Cardiac muscle cell (in vitro differentiated cells and primary cell): ENCODE measurements at places on chromosomes 2 and 18. TPM values are rescaled to one million over a fixed set of nuclear protein-coding genes. Genes with fewer than 3 reads are reported as not detected.
A peak's percentile ranks its signal among the peaks of the same experiment; 100 is the strongest.

DNA sequence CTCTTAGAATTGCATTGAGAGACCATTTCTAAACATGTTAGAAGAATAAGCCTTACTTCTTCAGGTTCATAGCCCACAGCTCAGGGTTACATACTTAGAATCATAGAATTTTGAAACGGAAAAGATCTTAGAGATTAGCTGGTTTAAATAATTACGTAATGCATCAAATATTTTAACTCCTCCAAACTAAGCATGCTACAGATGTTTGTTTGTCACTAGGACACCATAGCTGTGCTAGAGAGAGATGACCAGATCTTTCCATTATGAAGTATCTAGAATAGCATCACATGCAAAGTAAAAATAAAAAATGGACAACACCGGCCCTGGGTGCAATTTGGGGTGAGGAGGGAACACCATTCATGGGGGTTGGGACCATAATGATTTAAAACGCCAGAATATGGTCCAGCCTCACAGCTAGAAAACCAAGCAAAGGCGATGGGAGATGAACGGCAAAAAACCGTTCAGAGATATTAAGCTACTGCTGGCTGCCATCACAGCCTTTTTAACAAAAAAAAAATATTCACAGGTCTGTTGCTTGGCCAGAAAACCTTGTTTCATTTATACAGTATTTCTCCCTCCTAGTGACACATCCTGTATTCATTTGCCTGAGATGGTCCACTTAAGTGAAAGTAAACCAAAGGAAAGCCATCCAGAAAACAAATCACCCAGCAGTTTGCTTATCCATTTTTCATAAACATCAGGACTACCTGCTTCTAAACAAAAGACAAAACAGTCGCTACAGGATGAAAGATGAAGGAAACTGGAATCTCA, 94.2 kb downstream of the EPHA4 start:
- DNase-seq, result no peak
- H3K4me1 ChIP-seq, result peaks cover 6% of the 10 kb centered on the region
- H3K27me3 ChIP-seq, result no peaks in the 10 kb centered on the region
- H3K27ac ChIP-seq, result no peak overlapping the region
- peaks cover 6% of the 10 kb centered on the region for H3K36me3 ChIP-seq

- H3K4me3 ChIP-seq, result no peak overlapping the region
- H3K36me3 ChIP-seq, result no peaks in the 10 kb centered on the region
- no peaks in the 10 kb centered on the region for H3K27me3 ChIP-seq
- DNase-seq, result no peak
Observed at GRCh38 chr18:56358608-56359280, 279.6 kb downstream of the TXNL1 start.

DNA sequence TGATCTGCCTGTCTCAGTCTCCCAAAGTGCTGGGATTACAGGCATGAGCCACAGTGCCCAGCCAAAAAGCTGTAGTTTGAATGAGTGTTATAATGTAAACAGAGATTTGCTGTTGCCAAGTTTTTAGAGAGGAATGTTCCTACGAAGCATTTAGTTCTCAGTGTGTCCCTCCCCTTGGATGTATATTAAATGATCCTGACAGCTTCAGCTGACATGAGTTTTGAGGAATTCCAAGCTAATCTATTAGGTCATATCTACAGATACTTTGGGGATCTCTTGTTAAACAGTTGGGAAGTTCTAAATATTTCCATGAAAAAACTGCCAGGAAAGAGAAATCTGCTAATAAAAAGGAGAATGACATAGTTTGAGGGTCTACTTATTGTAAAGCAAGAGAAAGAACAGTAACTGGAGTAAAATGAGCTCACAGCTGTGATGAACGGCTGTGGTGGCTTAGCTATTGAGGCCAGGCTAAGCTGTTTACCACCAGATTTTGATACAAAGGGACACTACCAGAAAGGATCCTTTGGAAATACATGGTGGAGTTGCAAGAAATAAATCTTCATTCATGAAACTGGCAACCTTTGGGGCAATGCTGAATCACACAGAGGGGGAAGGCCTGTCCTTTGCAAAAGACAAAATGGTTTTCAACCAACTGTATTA, 2.6 kb upstream of the STON1 start:
- H3K4me1 ChIP-seq, result peaks cover 6% of the 10 kb centered on the region
- peak; percentile 72 for DNase-seq
- H3K36me3 ChIP-seq, result no peaks in the 10 kb centered on the region
- H3K4me3 ChIP-seq, result no peak overlapping the region

DNA sequence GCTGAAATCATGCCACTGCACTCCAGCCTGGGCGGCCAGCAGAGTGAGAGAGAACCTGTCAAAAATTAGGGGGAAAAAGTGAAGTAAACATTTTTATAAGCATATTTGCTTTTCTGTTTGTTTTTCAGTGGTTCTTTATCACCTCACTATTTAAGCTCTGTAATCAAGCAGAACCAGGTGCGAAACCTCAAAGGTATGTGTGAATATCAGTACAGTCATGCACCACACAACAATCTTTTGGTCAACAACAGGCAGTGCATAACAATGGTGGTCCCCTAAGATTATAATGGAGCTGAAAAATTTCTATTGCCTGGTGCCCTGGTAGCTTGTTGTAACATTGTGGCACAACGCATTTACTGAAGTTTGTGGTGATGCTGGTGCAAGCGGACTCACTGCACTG, 167.4 kb upstream of the STON1 start:
- no peaks in the 10 kb centered on the region for H3K4me1 ChIP-seq
- H3K27me3 ChIP-seq, result no peaks in the 10 kb centered on the region

DNA sequence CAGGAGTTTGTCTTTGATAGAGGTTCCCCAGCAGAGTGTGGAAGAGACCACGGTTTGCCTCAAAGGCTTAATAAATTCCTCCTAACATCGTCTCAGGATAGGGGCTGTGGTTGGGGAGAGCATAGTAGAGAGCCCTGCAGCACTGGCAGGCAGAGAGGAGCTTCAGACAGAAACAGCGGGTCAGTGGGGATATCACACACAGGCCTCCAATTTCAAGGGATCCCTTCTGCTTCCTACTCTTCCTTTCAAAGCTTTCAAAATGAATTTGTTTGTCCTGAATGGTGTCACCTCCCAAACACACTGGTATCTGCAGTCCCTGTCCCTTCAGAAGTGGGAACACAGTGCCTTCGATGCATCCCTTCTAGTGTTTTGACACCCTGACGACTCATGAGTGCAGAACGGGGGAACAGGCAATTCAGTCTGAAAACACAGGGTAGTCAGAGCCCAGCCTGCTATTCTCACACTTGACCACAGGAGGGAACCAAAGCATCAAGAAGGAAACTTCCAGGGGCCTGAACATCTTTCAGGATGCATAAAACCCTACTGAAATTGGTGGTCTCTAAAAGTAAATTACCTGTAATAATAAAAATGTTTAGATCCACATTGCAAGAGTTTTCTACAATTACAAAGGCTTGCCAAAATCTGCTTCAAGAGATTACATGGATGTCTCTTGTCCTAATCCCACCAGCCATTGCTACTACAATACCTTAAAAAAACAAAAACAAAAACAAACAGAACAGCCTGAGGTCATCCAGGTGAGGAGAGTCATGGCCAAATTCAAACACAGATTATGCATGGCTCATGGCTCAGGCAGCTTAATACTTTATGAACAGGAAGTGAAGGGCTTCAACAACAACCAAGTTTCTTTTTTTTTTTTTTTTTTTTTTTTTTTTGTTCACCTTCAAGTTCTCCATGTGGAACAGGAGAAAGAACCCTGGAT, 49.8 kb downstream of the SLC14A2 start:
- no peaks in the 10 kb centered on the region for H3K36me3 ChIP-seq
- no peak overlapping the region for H3K4me3 ChIP-seq
- H3K27ac ChIP-seq, result no peak overlapping the region
- H3K27me3 ChIP-seq, result no peaks in the 10 kb centered on the region
- H3K4me1 ChIP-seq, result peaks cover 16% of the 10 kb centered on the region

Gene DTYMK
- total RNA-seq, result 31.1 and 47.7 TPM in 2 replicates

Gene UGT1A3
- not detected in 2 replicates for total RNA-seq

Gene KIAA2012
- total RNA-seq, result 0.21 TPM in 1 of 2 replicates, not detected in the other

Gene RTP5
- not detected in 2 replicates for total RNA-seq
